ENCODE measurements at places on chromosomes 5 and 9.

DNA sequence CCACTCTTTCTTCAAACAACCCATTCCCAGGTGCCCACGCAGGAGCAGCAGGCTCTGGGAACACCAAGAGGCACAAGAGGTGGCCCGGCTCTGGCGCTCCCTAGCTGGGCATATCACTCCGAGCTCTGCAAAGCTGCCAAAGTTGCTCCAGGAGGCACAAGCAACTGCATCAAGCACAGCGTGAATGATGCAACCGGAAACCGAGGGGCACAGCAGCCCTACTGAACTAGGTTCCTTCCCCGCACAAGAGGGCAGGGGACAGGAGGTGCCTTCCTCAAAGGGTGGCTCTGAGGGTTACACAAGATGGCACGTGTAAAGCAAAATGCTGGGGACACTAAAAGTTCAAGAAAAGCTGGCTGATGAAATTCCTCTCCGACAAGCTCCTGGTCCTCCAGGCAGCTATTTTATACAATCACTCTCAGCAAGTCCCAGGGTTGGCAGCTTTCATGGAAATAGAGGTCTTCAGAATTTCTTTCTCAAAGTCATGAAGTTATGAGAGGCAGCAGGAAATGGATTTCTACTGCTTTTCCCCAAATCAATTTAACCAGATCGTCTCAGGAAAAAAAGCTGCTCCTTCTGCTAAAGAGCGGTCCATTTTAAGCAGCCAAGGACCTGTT is 22.9 kb downstream of the PSMB7 start:
- no peak for DNase-seq

- DNase-seq, result no peak
Measured at GRCh38 chr5:131218392-131218791, 45.5 kb upstream of the CDC42SE2 start.

DNA sequence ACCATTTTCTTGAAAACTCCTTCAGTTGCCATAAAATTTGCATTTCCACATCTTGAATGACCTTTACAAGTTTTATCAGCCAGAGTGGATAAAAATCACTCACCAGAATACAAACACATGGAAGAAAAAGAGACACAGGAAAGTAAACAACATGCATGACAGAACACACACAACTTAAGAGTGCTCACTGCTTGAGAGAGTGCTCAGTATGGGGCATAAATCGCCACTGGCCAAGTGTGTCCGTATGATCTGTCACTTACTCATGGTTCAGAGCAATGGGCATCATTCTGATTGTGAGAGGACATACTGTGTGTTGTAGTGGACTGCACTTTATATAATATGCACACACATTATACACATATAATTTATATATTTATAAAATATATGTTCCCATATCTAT is 155.6 kb upstream of the NTRK2 start:
- no peak for DNase-seq

DNA sequence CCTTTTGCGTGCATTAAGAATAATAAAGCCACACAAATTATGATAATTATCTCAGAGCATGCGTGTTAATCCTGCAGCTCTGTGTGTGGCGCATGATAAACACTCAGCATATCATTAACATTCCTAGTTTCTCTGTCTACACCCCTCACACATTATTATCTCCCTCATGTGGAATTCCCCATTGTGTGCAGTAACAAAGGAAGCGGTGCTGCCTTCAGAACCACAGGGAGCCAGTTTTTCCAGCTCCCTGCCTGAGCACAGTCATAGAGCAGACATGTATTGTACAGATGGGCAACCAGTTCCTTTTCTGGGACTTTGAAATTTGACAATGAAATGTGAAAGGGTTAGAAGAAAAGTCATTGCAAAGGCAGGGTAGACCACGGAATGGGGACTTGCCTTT is 1365.5 kb upstream of the CDH9 start:
- DNase-seq, result no peak

- DNase-seq, result no peak
Measured at GRCh38 chr9:104080983-104081382, 13.1 kb upstream of the SMC2 start.

GRCh38 chr5:137700282-137700680 is 35.6 kb downstream of the KLHL3 start:
- no peak for DNase-seq

- DNase-seq, result no peak
Measured at GRCh38 chr5:64746446-64746845, 22.0 kb downstream of the SREK1IP1 start.

- DNase-seq, result no peak
Measured at GRCh38 chr9:137198902-137199283, 1.6 kb downstream of the TPRN start.

GRCh38 chr5:26805076-26805475 is 233.3 kb downstream of the CDH9 start:
- no peak for DNase-seq

- no peak for DNase-seq
Measured at GRCh38 chr9:100346836-100347235, 5.9 kb downstream of the TEX10 start.

- DNase-seq, result no peak
Measured at GRCh38 chr9:6575324-6576034, 70.0 kb downstream of the GLDC start.

GRCh38 chr5:144779368-144779767 is 608.7 kb downstream of the KCTD16 start:
- DNase-seq, result no peak

GRCh38 chr5:82356808-82357671 is 78.9 kb upstream of the RPS23 start:
- DNase-seq, result peak; percentile 78

DNA sequence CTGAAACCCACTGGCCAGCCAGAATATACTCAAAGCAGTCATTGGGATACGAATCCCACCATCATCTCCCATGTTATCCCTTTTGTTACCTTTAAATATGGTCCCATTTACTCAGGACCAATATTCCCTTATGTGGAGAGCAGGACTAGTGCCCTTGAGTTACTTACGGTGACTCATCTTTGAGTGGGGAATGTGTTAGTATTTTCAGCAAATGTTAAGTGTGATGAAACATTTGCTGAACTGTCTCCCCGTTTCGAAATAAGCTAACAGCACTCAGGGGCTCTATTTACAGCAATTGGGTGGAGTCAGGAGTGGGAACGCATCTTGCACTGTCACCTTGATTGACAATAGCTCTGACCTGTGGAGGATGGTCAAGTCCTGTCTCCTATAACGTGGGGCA is 67.4 kb downstream of the CTSL start:
- no peak for DNase-seq

DNA sequence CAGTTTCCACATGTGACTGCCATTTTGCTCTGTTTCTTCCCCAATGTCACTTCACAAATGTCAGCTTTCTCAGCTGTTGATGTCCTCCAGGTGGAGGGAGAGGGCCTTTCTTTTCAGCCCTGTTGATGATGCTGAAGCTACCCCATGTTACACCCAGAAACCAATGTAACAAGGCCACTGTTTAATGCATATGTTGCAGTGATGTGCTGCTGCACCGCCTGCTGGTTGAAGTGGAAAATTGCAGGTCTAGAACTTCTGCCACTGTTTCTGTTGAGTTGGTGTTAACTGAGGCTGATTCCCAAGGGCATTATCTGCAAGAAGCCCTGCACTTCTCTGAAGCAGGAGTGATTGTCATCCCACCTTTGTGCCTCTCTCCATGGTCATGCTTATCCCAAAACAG is 428.4 kb downstream of the KDM4C start:
- DNase-seq, result no peak

DNA sequence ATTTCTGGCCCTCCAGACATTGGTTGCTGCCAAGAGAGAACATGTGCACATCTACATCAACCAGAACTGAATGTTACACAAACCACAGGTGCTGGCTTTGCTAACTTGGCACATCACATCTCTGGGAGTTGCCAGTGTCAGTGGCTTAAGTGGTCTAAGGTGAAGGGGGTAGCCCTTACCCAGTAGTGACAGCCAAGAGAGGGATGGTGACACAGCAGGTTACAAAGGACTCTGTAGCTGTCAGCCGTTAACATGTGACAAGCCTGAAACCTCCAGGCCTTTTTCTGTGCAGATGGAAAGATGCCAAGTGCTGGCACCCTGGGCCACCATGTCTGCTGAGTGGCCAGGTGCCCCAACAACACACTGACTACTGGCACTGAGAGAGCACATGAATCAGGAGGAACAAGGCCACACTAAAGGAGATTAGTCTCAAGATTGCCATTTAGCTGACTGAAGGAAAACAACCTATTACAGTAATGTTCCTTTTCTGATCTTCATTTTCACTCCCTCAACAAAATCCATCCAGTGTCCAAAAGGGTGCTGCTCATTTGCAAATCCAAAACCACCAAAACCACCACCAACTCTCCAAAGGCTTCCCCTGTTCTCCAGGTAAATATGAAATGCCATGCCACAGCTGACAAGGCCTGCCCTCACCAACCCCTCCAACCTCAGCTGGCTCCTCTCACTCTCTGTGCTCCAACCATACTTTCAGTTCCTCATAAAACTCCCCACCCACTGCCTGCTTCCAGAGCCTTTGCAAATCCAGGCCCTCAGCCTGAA is 20.2 kb downstream of the SIL1 start:
- no peak for DNase-seq

GRCh38 chr5:73781107-73781768 is 155.2 kb downstream of the ARHGEF28 start:
- no peak for DNase-seq

- DNase-seq, result no peak
Measured at GRCh38 chr5:180739958-180740357, at the start of gene OR2Y1. TSS of gene OR2Y1 (minus strand) at chr5:180740058. CDS start at chr5:180740058, 0 bp downstream.

DNA sequence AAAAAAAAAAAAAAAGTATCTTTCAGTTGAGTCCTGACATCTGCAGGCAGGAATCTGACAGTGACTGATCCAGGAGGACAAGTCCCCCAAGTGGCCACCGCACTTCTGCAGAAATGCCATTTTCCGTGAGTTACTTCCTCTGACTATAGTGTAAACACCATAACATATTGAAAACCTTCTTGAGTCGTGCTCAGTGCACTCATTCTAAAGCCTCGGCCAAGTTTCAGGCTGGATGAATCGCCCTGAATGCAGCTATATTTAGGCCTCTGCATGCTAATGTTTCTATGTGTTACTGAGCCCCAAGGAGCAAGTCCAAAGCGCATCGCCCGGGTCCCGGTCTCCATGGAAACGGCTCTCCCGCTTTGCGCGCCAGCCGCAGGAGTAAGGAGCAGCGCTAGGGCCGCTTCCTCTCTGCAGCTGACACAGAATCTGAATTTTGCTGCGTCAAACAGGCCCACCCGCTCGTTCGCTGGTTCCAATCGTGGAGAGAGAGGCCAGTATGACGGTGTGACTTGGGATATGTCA is 335.4 kb downstream of the MSX2 start:
- no peak for DNase-seq

- DNase-seq, result no peak
Measured at GRCh38 chr9:99387431-99387830, 165.3 kb downstream of the SEC61B start.

DNA sequence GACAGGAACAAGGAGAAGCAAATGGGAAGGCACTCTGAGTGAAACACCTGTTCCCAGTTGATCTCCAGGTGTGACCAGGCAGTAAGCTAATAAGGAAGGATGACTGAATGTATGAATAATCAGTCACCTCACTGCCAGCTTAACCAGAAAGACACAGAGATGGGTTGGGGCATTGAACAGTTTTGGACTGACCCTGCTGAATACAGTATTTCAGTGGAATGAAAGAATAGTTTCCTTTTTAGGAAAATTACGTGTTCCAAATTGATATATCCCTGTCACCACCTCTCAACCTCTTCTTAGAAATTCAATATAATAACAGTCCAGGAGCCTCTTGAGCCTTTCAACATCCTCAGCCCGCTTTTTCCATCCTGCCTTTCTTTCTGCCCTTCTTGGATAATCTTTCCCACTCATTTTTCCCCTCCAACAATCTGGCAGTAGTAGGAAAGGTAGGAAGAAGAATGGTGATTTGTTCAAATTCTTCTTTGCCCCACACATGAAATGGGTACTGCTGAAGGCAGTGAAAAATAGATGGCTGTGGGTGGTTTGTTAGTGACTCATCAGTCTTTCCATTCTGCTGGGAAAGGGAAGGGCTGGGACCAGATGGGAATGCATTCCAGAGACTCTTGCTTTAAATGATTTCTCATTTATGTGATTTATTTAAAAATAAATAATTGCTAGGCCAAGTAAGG is 117.9 kb downstream of the ZSWIM6 start:
- no peak for DNase-seq

- no peak for DNase-seq
Measured at GRCh38 chr5:96902876-96903275, 26.6 kb downstream of the ERAP2 start.

- no peak for DNase-seq
Measured at GRCh38 chr5:149773291-149774095, 43.4 kb downstream of the PPARGC1B start.

DNA sequence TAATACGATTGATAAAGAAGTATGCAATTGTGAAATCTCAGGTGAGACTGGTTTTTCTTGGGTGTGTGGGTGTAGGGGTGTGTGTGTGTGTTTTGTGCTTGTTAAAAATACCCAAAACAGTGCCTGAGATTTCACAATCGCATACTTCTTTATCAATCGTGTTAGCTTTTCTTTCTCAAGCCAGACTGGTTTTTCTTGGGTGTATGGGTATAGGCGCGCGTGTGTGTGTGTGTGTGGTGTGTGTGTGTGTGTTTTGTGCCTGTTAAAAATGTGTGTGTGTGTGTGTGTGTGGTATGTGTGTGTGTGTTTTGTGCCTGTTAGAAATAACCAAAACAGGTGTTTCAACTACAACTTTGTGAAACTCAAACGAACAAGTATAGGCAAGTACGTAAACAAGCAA is 53.7 kb downstream of the CERT1 start:
- DNase-seq, result no peak

DNA sequence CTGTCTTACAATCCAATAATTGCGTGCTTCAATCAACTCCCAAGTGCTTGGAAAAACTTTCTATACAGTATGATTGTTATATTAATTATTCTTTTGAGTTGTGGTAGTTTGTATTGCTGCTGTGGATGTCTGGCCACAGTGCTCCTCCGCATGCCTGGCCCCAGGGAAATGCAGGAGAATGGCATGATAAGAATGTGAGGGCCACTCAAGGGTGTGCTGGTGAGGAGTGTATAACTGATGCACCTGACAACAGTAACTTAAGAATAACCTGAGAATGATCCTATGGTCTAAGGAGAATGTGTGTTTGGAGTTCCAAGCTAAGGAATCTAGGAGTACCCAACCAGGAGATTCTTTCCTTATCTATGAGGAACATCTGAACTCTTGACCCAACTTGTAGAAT is 152.9 kb upstream of the APC start:
- no peak for DNase-seq

DNA sequence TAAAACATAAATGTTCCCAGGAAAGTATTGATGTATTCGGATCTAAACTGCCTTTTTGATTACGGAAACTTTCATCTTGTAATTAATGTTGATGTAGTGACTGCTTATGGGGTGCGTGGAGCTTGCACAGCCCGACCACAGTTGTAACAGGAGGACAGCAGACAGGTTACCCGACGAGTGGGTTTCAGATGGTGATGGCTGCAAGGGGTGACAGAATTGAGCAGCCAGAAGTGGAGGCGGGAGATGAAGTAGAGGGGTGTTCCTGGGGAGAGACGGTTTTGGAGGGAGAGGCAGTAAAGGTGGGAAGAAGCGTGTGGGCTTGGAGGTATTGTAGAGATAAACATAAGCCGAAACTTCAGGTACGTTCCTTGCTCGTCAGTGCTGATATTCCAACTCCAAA is 5.8 kb downstream of the CEP72 start:
- DNase-seq, result no peak

All from bone marrow (tissue), 2 donors.